ENCODE measurements at places on chromosomes 4 and X.

DNA sequence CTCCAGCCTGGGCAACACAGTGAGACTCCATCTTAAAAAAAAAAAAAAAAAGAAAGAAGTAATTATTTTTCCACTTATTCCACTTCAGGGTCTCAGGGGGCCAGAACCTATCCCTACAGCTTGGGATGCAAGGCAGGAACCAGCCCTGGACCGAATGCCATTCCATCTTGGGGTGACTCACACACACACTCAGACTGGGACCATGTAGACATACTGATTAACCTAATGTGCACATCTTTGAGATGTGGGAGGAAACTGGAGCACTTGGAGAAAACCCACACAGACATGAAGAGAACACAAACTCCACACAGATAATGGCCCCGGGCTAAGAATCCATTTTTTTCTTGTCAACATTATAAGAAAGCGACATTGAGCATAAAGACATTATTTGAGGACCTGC is 132.5 kb downstream of the PTTG2 start:
- no peak for DNase-seq

GRCh38 chr4:31021008-31021407 is 300.8 kb downstream of the PCDH7 start:
- no peak for DNase-seq

DNA sequence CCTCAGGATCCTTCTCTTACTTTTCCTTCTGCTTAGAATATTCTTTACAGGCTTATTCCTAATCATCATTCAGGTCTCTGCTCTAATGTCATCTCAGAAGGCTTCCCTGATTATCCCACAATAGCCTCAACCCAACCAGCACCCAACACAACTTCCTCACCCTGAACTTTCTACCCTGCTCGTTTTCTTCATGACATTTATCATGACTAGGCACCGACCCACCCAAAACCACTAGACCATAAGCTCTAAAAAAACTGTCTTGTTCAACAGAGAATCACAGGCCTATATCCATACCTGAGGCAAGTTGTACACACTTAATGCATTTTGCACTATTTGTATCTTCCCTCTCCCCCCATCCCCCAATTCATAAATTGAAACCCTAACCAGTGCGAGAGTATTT is 95.3 kb downstream of the SH3RF1 start:
- no peak for DNase-seq

GRCh38 chrX:8731559-8732395 is at the start of gene ANOS1:
Gene ANOS1, minus strand, starts transcription at chrX:8732137. Its CDS starts 101 bp downstream, at chrX:8732036.
- DNase-seq, result peak; percentile 67

GRCh38 chr4:118740869-118741268 is 55.7 kb downstream of the METTL14 start:
- DNase-seq, result no peak

GRCh38 chrX:123223859-123224258 is 39.8 kb downstream of the GRIA3 start:
- no peak for DNase-seq

GRCh38 chr4:3471886-3472285 is 8.8 kb downstream of the DOK7 start:
- no peak for DNase-seq

GRCh38 chr4:121226362-121226761 is 62.2 kb upstream of the TNIP3 start:
- DNase-seq, result no peak

- DNase-seq, result no peak
These were observed 76.8 kb downstream of the LNX1 start for GRCh38 chr4:53514509-53514908.

DNA sequence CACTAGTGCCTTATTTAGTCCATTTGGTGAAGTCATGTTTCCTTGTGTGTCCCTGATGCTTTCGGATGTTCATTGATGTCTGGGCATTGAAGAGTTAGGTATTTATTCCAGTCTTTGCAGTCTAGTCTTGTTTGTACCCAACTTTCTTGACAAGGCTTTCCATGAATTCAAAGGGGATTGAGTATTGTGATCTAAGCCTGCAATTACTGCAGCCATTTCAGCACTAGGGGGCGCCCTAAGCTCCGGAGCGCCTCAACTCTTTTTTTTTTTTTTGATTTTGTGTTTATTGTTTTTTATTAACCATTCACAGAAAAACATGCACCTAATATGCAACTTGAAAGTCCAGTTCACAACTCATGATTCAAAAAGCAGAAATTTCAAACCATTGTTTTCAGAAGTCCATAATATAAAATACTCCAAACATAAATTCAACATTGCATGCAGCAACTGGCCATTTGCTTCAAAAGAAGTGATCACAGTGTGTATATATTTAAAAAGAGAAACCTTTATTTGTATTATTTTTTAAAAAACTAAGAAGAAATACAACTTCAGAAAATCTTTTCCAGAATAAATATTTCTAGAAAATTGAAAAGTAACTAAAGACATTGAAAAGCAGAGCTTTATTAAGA is 59.2 kb downstream of the PTPN13 start:
- no peak for DNase-seq

DNA sequence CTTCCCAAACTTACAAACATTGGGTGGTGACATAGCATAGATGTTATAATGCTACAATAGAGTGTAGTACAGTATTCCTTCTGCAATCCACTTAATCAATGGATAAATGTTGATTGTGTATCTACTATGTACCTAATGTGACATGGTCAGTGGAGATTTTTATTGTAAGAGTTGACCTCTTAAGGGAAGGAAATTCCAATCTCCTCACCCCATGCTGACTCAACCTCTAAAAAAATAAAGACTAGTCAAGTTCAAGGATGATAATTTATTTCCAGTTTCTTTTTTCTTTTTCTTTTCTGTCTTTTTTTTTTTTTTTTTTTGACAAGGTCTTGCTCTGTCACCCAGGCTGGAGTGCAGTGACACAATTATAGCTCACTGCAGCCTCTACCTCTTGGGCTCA is 206.5 kb upstream of the STS start:
- DNase-seq, result no peak

- DNase-seq, result no peak
These were observed 2.3 kb downstream of the SH3TC1 start for GRCh38 chr4:8201321-8201781.

GRCh38 chr4:48275247-48275646 is 5.6 kb upstream of the TEC start:
- no peak for DNase-seq

GRCh38 chr4:81732980-81733379 is 261.3 kb upstream of the RASGEF1B start:
- DNase-seq, result no peak

- DNase-seq, result no peak
These were observed 270.1 kb upstream of the AGTR2 start for GRCh38 chrX:115900425-115900824.

GRCh38 chr4:17490575-17491059 is 21.3 kb downstream of the QDPR start:
- DNase-seq, result no peak

GRCh38 chr4:134622199-134622598 is 420.6 kb upstream of the PABPC4L start:
- no peak for DNase-seq
